ENCODE measurements at places on chromosomes 2 and 18.

DNA sequence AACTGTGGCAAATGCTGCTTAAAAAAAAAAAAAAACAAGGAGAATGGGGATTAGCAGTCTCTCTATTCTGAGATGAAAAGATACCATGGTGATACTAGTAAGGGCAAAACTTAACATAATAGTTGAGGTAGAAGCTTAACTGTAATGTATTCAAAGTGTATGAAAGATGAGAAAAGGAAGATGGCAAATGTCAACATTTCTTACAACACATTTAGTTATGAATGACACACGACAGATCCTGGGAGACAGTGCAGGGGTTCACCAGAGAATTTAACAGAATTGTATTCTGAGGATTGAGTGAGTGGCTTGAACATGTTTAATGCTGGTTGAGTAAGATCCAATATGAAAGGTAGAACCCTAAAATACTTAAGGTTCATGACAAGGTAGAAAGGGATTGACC lies 52.7 kb downstream of the CUL3 start:
- no peak for DNase-seq

GRCh38 chr2:155060896-155061295 lies 362.4 kb downstream of the KCNJ3 start:
- no peak for DNase-seq

DNA sequence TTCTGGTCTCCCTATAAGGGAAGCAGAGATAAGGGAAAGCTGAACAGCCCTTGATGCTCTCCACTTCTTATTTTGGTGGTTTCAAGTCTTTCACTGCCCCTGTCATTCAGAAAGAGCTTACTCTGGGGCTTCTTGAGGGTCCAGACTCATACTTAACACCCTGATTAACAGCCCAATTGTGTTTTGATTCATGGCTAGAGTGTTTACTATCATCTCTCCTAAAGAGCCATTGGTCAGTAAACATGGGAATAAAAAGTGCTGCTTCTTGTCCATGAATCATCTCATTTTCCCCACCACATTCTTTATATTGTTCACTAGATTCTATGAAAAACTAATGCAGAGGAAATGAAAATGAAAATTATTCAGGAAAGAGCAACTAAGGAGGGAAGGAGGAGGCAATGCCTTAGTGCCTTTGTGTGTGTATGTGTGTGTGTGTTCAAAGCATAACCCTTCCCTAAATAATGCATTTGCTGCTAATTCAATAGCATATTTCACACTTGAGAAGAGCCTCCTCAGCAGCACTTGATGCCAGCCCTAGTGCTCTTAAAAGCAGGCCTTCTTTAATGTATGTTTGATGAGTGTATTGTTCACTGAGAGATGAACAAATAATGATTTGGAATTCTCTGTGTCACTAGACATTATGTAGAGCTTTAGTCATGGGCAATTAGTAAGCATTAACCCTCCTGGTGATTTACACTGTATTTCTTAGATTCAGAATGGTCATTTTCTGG lies 63.5 kb downstream of the DCC start:
- no peak for DNase-seq

- no peak for DNase-seq
Measured at GRCh38 chr2:122636097-122636496, 880.6 kb downstream of the TSN start.

DNA sequence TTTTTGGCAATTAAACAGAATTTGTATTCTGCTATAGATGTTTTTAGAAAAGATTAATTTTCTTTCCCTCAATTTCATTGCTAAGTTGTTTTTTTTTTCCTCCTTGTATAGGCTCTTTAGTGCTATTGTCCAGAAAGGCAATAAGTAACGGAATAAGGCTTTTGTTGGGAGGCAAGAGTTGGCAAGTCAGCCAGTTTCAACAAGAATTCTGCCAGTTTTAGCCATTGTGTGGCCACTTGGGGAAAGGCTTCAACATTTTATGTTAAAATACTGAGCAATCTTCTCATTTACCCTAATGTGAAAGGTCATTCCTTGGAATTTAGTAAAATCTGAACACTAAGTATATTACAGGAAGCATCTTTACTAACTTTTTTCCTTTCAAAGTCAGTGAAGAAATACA lies 9.6 kb downstream of the CALCRL start:
- DNase-seq: no peak

GRCh38 chr2:127514485-127514884 lies 11.8 kb downstream of the IWS1 start:
- no peak for DNase-seq

DNA sequence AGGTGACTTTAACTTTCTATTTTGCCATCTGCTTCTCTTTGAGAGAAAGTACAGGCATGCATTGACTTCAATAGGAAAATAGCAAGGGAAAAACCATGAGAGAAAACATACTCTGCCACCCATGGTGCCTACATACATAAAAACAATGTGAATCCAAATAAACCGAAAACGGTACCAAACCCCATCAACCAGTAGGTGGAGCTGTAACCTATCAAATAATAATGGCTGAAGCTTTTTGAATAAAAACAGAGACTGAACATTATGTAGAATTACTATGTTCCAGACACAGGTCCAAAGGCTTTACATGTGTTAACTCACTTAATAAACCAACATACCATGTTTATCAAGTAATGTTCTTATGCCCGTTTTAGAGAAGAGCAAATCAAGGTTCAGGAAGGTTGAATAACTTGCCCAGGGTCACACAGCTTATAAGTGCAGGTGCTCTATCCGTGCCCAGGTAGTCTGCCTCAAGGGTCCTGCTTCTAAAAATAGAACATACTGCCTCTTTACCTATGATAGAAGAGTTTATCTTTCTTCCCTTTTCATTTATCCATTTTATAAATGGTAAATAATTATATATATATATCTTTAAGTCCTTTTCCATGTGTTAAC lies 293.9 kb upstream of the SYT4 start:
- no peak for DNase-seq

DNA sequence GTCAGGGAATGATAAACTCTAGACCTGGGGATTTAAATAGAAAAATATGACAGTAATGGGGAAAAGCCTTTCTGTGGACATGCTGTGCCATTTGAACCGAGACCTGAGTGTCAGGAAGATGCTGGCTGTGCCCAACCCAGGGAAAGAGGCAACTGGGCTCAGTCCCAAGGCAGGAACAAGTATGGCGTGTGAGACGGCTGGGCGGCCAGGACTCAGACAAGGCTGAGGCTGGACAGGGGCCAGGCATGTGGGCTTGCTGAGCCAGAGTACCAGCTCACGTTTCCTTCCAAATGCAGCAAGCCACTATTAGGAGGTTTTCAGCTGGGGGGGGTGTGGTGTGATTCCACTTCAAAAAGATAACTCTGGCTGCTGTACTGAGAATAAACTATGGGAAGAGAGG lies 92.4 kb downstream of the INPP5D start:
- no peak for DNase-seq

GRCh38 chr2:26196683-26197418 lies 24.0 kb downstream of the GAREM2 start:
- DNase-seq: no peak

- DNase-seq: no peak
Measured at GRCh38 chr2:55595536-55595935, 21.9 kb downstream of the PPP4R3B start.

- DNase-seq: no peak
Measured at GRCh38 chr18:2222270-2223185, 348.8 kb downstream of the METTL4 start.

GRCh38 chr18:47999801-48000248 lies 69.4 kb upstream of the SMAD2 start:
- DNase-seq: no peak

GRCh38 chr2:161163440-161163839 lies 3.2 kb downstream of the TANK start:
- DNase-seq: no peak

GRCh38 chr2:98293030-98293429 lies 53.2 kb upstream of the CNGA3 start:
- DNase-seq: no peak

- no peak for DNase-seq
Measured at GRCh38 chr2:208025814-208026184, 472 bp upstream of the PLEKHM3 start.

DNA sequence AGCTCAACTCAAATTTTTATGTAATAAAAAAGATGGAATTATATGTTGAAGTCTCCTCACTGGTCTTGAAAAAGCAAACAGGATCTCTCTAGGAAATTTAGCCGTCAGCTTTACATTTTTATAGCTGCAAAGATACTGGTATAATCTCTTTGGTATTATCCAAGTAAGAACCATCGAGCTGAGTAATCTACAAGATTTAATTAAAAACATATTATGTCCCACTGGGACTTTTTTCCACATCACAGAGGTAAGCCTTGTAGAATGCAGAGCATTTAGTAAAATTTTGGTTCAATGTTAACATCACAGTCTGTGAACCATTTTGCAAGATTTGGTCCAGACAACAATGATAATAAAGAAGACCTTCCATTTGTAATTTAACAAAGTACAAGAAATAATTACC lies 162.6 kb upstream of the SLC39A10 start:
- DNase-seq: no peak

DNA sequence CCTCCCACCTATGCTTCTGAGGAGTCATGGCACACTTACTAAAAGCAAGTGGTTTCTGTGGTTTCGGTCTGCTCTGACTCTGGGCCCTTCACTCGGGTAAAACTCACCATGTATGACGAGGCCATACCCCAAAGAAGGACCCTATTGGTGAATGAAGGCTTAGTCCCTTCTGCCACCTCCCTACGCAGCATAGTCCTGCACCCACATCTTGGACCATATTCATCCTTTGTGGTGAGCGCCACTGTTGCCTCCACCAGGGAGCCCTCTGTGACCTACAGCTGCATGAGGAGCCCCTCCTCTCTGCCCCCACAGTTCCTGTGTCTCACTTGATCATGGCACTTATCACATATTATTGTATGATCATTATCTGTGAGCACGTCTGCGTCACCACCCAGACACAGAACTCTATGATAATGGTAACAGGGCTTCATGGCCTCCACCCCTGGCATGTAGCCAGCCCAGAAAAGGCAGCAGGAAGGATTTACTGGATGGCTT lies 113.3 kb downstream of the TFCP2L1 start:
- DNase-seq: no peak

DNA sequence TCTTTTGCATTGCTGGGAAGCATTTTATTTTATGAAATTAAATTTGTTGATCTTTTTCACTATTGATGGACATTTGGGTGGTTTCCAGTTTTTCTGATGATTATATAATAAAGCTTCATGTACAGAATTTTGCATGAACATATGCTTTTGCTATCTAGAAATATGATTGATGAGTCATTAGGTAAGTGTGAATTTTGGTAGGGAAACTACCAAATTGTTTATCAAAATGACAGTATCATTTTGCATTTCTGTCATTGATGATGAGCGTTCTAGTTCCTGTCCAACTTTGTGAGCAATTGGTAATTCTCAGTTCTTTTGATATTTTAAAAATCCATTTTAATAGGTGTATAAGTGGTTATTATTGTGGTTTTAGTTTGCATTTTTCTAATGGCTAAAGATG lies 67.7 kb downstream of the TAF4B start:
- DNase-seq: no peak

DNA sequence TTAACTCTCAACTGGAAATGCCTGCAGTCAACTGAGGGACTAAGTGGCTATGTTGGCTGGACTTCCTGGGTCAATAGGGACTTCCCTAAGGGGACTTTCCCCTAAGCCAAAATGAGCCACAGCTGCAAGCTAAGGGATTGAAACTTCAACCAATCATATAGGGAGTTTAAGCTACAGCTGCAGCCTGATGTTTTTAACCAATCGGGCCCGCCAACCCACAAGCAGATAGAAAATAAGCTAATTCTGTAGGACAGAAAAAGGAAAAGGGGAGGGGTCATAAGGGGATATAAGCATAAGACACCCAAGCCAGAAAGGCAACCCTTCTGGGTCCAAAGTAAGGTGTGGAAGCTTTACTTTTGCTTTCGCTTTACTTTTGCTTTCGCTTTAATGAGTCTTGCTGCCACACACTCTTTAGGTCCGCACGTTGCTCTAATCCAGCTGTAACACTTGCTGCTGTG lies 927.5 kb downstream of the ERBB4 start:
- DNase-seq: peak; percentile 2
